Natural killer cell treated with Interleukin-12 subunit alpha and Interleukin-12 subunit beta and Interleukin-15 and Interleukin-18, amount 100 ng/mL, for 72 hours (primary cell): ENCODE measurements at places on chromosomes 6 and 20. TPM values are rescaled to one million over a fixed set of nuclear protein-coding genes. Genes with fewer than 3 reads are reported as not detected.

- no peak overlapping the region for H3K27ac ChIP-seq
Observed at GRCh38 chr20:6614836-6615235, 152.7 kb upstream of the BMP2 start.

DNA sequence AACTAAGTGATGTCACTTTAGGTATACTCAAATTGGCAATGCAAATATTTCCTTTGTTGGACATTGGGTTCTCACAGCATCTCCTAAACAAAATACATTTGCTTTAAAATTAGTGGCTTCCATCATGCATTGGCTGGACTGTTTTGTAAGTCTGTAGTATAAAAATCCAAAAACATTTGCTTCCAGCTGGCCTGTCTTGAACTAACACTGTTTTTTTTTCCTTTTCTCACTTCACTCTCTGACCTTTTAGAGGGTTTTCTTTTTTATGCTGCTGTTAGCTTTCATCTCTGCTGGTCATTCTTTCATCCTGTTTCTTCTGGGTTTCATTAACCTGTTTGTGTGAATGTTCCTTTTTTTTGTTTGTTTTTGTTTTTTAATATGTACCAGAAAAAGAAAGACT lies 121.7 kb upstream of the MLIP start:
- peaks cover 8% of the 10 kb centered on the region for H3K27me3 ChIP-seq
- H3K4me3 ChIP-seq = no peak overlapping the region
- H3K4me1 ChIP-seq = no peaks in the 10 kb centered on the region
- DNase-seq = no peak
- no peaks in the 10 kb centered on the region for H3K36me3 ChIP-seq

The LCA5 gene
- 0.07 TPM for total RNA-seq

- H3K4me3 ChIP-seq = peak overlapping the region; percentile 96
- peaks cover 9% of the 10 kb centered on the region for H3K27me3 ChIP-seq
- H3K27ac ChIP-seq = peak overlapping the region; percentile 70
- no peak for DNase-seq
- no peaks in the 10 kb centered on the region for H3K36me3 ChIP-seq
Observed at GRCh38 chr6:106513808-106514582, 115.3 kb downstream of the RTN4IP1 start.

The SLC32A1 gene
- total RNA-seq = not detected

GRCh38 chr6:107801173-107801886 lies 22.8 kb downstream of the SCML4 start:
- DNase-seq = no peak
- peaks cover 17% of the 10 kb centered on the region for H3K4me1 ChIP-seq
- H3K27ac ChIP-seq = peak overlapping the region; percentile 39
- no peak overlapping the region for H3K4me3 ChIP-seq
- peaks cover 4% of the 10 kb centered on the region for H3K36me3 ChIP-seq

The SLC22A16 gene
- total RNA-seq = not detected

DNA sequence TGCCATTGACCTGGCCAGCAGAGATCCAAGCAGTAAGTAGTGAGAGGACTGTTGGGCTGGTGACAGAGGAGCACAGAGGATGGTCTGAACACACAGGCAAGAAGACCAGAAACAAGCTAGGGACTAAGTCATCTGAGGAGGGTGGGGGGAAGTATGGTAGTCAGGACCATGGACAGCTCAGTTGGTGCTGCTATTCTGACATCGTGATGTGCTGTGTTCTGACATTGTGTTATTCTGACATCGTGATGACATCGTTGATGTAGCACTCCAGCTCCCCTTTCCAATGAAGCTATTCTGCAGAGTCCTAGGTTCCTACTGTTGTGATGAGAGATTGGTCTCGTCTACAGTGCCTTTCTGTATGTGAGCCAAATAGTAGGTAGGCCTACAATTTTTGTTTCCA lies 28.7 kb downstream of the CFAP206 start:
- DNase-seq = no peak
- H3K4me3 ChIP-seq = no peak overlapping the region
- H3K27me3 ChIP-seq = peaks cover 17% of the 10 kb centered on the region
- no peaks in the 10 kb centered on the region for H3K4me1 ChIP-seq

- no peak overlapping the region for H3K4me3 ChIP-seq
- peaks cover 10% of the 10 kb centered on the region for H3K27me3 ChIP-seq
- no peak for DNase-seq
- no peak overlapping the region for H3K27ac ChIP-seq
- H3K36me3 ChIP-seq = no peaks in the 10 kb centered on the region
Observed at GRCh38 chr6:36663504-36664446, 14.7 kb upstream of the CDKN1A start.
